ENCODE measurements at places on chromosomes 5 and 9.

GRCh38 chr5:81675420-81675819 is 75.5 kb downstream of the SSBP2 start:
- DNase-seq: no peak

DNA sequence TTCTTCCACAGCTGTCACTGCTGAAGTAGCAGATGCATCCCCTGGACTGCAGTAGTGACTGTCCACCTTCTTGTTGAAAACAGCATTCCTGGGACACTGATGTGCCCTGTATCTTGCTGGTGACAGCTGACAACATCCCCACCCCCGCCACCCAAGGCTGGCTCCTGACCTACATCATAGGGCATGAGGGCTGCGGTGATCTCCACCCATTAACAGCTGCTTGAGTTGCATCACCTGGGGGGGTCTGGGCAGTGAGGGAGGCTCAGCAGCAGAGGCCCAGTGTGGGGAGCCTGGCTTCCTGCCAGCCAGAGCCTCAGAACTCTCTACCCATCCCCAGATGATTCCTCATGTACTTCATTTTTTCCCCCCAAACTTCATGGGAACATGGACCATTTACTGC is 4.1 kb downstream of the PRUNE2 start:
- DNase-seq: no peak

GRCh38 chr9:127652733-127653132 is 40.7 kb downstream of the STXBP1 start:
- DNase-seq: no peak

DNA sequence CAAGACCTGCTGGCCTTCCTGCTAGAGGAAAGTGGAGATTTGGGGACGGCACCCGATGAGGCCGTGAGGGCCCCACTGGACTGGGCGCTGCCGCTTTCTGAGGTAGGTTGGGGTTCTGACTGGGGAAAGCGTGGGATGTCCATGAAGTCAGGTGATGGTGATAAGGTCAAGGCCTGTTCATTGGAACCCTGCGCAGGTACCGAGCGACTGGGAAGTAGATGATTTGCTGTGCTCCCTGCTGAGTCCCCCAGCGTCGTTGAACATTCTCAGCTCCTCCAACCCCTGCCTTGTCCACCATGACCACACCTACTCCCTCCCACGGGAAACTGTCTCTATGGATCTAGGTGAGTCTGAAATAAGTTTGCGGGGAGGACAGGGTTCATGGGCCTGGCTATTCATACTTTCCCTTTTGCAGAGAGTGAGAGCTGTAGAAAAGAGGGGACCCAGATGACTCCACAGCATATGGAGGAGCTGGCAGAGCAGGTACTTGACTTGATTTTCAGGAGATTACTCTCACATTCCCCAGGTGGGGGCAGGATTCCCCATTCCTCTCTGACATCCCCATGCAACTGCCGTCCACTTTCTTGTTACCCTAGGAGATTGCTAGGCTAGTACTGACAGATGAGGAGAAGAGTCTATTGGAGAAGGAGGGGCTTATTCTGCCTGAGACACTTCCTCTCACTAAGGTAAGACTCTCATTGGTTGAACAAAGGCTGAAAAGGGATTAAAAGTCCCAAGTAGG is 505 bp downstream of the CREB3 start:
- no peak for DNase-seq

DNA sequence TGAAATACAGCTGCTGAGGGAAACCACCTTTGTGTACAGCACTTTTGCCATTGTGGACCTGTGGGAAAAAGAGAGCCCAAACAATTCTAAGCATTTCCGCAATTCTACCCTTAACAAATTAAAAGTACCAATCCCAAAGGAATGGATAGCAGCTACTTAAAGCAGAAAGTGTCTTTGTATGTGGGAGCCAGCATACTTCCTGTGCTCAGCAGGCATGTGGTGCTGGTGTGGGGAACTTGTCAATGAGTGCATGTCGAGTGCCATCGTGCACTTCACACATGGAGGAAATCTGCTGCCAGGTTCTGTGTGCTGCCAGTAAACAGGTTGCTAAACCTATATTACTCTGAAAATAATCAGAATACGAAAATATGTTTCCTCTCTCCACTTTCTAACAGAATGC is 399.0 kb downstream of the LRRC70 start:
- no peak for DNase-seq

DNA sequence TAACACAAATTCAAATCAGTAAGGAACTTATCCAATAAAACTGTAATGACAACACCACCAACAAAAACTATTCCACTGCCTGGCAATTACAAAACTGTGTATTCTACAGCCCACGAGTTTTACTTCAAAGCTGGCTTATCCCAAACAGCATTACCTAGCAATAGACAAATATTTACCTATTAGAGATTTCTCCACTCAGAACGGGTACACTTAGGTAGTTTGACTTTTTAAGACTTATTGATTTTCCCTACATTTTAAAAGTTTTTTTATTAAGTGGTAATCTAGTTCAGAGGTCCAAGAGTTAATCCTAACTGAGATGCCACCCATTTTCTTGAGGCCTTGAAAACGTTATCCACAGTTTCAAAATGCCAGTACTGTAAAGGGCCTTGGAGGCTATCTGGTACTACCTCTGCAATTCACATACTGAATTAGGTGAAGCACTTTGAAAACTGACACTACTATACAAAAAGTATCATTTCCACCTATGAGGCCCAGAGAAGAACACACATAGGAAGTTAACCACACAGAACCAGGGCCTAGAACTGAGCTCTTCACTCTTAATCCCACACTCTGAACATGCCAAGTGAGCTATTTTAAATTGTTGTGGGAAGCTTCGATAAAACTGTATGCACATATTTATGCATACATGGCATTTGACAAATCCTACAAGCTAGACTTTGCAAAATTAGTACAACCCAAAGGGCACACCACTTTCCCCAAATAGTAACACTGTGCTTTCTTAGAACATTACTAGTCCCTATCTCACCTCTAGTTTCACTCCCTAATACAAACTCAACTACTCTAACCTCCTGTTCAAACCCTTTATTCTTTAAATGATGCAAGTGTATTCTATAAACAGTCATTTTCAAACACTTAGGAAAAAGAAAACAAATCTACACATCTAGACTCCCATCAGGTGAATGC is 2.1 kb downstream of the NADK2 start:
- no peak for DNase-seq

DNA sequence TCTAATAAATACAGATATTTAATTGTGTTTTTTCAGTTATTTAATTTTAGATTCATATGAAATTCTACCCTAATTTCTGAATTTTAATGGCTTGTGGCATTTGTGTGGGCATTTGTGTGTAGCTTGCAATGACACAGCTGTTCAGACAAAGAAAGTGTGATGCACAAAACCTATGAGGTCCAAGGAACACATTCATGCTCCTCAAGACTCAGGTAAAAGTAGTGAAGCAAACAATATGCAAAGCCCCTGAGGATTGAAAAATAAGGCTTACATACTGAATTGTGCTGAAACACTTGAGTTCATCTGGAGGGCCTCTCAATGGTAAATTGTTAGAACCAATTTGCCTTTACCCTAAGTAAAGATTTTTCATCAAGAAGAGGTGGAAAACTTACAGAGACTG is 28.1 kb downstream of the IL7R start:
- no peak for DNase-seq

- DNase-seq: no peak
These were observed 436.3 kb upstream of the KLF4 start for GRCh38 chr9:107925749-107926297.

DNA sequence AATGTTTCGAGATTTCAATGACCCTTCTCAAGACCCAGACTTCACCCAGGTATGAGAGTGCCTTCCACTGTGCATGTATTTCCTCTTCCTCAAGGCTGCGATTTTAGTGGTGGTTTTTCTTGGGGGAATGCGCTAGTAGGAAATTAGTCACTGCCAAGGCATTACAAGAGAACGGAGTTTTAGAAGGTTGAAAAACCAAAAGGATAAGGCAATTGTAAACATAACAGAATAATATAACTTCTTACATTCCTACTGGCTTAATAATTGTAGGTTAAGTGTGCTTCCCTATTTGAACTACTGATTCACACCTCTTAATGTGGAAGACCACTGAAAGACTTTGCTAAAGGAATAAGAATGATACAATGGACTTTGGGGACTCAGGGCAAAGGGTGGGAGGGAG is 38.9 kb downstream of the ACO1 start:
- DNase-seq: no peak

DNA sequence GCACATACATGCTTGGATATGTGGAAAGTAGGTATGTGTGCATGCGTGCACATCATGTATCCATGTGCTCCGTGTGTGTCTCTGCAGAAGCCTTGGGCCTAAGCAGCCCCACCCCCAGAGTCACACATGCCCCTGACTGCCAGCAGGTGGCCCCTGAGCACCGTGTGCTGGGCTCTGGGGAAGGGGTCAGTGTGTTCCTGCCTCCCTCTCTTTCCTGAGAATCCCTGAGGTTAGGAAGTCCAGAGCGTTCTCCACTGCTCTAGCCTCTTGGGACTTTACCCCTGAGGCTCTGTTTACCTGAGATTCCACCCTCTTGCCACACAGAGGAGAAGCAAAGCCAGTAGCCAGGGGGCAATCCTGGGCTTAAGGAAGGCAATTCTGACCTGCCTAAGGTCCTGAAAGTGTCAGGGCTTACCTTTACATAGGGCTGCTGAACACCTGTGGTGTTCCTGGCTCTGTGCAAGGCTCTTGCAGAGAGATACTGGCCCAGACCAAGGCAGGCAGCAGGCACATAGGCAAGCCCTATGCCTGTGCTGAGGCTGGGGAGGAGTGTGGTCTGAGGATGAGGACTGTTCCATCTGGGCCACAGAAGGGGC is 207.3 kb downstream of the TMEM38B start:
- DNase-seq: no peak

DNA sequence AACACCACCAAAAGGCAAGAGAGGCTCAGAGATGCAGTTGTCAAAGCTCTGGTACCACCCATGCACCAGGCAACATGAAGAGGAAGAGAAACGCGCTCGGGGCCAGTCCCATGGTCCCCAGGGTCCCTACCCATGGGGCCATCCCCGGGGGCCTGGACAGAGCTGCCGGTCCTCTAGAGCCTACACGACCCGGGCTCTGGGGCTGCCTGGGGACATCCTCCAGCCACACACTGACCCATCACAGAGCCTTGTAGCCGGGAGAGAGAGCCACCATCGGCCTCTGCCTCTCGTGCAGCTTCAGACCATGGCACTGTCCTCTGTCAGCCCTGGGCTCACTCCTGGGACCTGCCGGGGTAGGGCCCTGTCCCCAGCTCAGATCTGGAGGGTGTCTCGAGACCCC is 23.7 kb downstream of the VAV2 start:
- DNase-seq: no peak

DNA sequence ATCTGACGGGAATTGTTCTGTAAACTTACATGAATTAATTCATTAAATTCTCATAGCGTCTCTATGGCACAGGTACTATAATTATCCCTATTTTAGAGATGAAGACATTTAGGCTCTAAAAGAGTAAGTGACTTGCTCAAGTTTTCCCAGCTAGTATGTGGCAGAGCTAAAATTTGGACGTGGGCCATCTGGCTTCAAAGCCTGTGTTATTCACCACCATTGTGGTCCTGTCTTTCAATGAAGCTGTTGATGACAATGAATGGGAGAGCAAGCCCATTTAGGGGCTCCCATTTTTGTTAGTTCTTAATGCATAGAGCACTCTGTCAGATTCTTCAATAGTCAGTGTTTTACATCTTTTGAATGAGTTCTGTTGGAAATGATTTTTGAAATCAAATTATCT is 236.0 kb upstream of the CD180 start:
- DNase-seq: no peak

DNA sequence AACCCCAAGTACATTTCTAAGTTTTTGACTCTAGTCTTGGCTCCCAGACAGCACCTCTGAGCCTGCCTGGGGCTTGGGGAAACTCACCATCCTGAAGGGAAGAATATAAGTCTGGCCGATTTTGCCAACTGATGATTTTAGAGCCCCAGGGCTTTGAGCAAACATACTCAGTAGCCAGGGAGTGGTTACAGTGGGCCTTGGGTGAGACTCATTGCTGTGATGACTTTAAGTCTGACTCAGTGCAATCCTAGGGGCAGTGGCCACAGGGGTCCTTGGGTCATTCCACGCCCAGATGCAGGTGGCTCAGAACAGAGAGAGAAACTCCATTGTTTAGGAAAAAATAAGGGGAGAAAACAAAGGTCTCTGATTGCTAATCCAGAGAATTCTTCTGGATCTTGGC is 312.0 kb upstream of the EDIL3 start:
- no peak for DNase-seq

GRCh38 chr9:108489567-108489966 is 366.2 kb downstream of the ACTL7B start:
- DNase-seq: no peak

- DNase-seq: no peak
These were observed 618.3 kb downstream of the NR2F1-AS1 start for GRCh38 chr5:92962752-92963151.

DNA sequence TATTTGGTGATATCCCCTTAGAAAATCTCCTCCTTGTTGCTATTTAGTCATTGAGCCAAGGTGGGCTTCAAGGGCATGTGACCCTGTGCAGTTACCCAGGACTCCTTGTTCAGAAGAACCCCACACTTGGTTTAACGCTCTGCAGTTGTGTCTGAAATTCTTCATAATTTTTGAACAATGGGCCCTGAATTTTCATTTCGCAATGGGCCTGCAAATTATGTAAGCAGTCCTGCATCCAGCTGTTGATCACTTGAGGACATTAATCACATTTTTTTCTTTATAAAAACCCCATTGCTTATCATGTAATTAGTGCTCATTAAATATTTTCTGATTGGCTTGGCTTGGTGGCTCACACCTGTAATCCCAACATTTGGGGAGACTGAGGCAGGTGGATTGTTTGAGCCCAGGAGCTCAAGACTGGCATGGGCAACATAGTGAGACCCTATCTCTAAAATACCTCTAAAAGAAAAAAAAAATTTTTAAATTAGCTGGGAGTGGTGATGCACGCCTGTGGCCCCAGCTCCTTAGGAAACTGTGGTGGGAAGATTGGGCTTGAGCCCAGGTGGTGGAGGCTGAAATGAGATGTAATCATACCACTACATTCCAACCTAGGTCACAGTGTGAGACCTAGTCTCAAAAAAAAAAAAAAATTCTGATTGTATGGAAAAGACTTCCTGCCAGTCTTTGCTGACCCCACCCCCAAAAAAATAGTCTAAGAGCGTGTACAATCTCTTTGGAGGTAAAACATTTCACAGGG is 194.2 kb upstream of the HAPLN1 start:
- no peak for DNase-seq

- no peak for DNase-seq
These were observed 293.8 kb downstream of the CCDC171 start for GRCh38 chr9:15846611-15847010.

DNA sequence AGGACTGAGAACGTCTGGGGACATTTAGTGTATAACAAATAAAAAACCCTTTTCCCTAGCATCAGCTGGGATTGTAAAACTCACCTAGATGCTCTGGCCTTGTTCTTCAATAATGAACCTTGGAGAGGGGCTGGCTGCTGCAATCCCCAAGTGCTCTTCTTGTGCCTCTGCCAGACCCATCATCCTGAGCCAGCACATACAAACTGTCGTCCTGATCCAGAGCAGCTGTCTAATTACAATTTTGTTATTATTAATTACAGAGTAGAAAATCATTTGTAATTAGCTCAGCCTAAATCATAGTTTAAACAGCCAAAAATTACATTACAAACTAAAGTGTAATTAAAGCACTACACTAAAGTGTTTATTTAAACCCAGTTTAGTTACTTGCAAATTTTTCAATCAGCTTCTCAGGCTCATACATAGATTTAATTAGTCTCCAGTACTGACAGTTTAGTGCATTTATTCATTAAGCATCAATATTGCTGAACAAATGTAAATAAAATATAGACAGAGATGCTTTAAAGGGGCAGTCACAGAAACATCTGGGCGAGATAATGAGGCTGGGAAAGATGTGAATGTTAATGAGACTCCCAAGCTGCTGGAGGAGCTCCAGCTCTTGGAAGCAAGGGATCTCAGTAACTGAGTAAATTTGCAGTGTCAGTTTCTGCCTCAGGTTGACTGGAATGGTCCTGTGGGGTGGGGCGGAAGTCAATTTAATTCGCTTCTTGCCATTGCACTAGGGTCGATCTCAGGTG is 632.3 kb upstream of the TLE4 start:
- no peak for DNase-seq
